Stimulated activated CD4-positive, alpha-beta T cell treated with anti-CD3 and anti-CD28 coated beads, TNF-alpha, amount 100 ng/mL, for 24 hours (primary cell): ENCODE measurements at places on chromosomes 2 and 18.

DNA sequence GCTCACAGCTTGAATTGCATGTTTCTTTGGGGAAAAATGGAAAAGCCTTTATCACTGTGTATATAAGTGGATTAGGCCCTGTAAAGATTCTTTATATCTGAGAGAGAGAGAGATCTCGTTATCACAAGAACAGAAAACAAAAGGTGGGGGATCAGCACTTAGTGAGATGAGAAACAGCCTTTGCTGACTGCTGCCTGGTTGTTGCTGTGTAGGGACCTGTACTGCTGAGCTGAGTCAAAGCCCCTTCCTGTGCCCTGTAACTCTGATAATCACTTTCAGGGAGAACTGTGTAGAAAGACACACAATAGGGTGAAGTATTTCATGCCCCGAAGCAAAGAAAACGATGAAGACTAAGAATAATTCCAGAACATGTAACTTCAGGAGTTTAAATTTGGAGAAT is 30.6 kb upstream of the FAM237A start:
- DNase-seq = no peak

DNA sequence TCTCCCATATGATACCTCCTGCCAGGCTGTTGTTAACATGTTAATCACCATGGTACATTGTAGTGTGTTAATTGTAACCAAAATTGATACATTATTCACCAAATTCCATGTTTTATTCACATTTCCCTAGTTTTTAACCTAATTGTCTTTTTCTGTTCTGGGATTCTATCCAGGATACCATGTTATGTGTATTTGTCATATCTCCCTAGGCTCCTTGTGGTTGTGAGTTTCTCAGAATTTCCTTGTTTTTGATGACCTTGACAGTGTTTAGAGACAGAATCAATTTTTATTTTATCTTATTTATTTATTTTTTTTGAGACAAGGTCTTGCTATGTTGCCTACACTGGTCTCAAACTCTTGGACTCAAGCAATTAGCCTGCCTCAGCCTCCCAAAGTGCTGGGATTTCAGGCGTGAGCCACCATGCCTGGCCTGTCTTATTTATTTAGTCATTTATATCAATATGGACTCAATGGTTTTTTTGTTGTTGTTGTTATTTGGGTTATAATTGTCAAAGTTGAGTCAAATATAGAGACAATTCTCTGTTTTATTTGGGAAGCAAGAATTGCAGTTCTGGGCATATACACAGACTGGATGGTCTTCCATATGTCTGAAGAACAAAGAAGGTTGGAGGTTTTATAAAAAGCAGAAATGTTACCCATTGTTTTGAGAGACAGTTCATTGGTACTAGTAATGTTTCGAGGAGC is 42.6 kb downstream of the INPP4A start:
- no peak for DNase-seq

DNA sequence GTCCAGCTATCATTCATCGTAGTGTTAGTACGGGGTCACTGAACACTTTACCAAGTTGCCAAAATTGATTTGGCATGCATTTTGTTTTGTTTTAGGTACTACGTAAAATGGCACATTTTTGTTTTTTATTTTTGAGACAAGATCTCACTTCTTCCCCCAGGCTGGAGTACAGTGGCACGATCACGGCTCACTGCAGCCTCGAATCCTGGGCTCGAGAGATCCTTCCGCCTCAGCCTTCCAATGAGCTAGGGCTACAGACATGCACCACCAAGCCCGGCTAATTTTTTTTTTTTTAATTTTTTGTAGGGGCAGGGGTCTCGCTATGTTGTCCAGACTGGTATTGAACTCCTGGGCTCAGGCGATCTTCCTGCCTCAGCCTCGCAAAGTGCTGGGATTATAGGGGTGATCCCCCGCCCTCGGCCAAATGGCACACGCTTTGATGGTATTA is 786 bp downstream of the TAF1B start:
- DNase-seq = peak; percentile 9

DNA sequence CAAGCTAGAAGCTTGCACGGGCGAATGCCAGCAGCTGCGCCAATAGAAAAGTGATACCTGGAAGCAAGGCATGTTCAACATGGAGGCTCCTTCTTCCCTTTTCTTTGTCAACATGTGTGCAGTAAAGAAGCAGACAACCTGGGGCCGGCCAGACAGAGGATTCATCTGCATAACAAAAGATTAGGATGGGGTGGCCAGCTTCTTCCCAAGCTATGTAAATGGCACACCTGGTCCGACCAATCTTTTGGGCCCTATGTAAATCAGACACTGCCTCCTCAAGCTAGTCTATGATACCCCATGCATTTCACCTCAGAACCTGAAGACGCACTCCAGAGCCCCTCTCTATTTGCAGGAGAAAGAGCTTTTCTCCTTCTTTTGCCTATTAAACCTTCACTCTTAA is 66.4 kb upstream of the TGFA start:
- no peak for DNase-seq

- DNase-seq = no peak
These were observed 18.3 kb upstream of the SMAD4 start for GRCh38 chr18:51011709-51012108.

GRCh38 chr2:3913166-3913565 is 209.8 kb downstream of the DCDC2C start:
- no peak for DNase-seq

DNA sequence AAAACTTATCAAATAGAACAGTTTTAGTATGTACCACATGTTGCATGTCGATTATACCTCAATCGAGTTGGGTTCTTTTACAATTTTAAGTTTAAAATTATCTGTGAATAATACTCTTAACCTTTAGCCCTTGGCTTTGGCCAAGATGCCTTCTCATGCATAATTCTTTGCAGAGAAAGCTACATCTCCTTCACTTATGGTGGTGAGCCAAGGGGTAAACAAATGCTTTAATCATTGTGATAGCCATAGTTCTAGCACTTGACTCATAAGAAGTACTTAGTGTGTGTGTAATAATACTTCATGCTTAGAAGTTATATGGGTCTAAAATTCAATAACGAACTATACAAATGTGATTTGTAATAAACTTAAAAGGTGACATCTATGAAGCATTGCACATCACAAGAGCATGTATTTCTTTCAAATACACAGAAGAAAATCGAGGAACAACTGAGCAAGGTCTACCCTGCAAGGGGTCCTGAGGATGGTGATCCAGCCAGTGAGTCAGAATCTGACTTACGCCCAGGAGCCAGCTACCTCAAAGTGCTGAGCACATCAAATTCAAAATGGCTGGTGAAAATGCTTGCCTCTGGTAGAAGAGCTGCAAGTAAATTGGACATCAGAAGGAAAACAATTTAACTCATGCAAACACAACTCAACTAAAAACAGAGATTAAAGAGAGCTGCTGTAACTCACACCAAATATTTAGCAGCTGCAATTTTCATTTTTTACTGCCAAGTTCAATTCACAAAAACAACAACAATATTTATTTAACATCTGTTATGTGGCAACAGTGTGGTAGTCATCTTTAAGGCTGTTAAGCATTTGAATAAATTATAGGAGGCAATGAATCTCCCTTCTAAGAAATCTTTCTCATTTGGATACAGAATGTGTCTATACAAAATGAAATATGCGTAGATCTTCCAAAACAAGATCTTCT is 23.8 kb upstream of the TTC39C start:
- DNase-seq = no peak

DNA sequence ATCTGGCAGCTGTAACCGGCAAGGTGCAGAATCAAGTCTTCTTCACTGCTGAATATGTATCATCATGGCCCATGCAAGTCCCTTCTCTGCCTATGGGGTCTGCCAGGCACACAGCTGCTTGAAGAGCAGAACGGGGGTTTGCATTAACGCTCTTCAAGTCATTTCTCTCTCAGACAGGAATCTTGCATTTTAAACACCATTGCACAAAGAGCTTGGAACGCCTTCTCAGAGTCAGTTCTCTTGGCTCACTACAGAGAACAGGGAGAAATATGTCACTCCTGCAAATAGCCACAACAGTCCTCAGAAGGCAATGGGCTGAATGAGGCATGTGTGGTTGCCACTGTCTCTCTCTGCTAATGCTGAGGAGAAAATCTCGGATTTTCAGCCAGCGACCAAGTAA is 2173.5 kb upstream of the PIK3C3 start:
- DNase-seq = no peak

DNA sequence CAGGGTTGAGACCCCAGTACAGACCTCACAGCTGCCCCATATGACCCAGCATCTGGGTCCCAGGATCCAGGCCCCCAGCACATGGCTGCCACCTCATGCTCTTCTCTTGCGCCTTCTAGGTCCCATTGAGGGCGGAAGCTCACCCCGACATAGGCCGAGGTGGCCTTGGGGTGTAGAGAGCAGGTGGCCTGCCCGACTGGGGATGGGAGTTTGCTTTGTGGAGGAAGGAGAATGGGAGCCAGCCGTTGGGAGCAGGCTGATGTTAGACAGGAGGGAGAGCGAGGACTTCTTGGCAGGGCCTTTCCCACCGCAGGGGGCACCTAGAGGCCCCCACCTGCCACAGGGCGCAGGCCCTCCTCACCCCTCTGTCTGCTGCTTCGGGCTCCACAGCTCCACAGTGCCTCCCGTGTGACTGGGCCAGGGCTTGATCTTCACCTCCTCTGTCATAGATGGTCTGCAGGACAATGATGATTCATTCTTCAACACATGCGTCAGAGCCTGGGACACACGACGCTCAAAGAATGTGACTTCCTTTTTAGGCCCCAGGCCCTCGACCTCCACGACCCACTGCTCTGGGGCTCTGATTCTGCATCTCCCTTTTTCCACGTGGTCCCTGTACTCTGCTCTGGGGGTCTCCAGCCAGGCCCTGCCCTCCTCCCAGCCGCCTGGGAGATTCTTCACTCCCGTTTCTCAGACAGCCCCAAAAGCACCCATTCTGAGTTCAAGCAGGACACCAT is 86.6 kb upstream of the ODC1 start:
- DNase-seq = no peak

- DNase-seq = no peak
These were observed 20.5 kb downstream of the AQP12A start for GRCh38 chr2:240712121-240712520.

- no peak for DNase-seq
These were observed 833.1 kb upstream of the NXPH2 start for GRCh38 chr2:139613264-139613663.

GRCh38 chr18:319720-320119 is 51.9 kb upstream of the THOC1 start:
- DNase-seq = no peak

- DNase-seq = no peak
These were observed 36.2 kb downstream of the GLS start for GRCh38 chr2:190916829-190917228.

- no peak for DNase-seq
These were observed 176.6 kb upstream of the CREB1 start for GRCh38 chr2:207352978-207353671.

DNA sequence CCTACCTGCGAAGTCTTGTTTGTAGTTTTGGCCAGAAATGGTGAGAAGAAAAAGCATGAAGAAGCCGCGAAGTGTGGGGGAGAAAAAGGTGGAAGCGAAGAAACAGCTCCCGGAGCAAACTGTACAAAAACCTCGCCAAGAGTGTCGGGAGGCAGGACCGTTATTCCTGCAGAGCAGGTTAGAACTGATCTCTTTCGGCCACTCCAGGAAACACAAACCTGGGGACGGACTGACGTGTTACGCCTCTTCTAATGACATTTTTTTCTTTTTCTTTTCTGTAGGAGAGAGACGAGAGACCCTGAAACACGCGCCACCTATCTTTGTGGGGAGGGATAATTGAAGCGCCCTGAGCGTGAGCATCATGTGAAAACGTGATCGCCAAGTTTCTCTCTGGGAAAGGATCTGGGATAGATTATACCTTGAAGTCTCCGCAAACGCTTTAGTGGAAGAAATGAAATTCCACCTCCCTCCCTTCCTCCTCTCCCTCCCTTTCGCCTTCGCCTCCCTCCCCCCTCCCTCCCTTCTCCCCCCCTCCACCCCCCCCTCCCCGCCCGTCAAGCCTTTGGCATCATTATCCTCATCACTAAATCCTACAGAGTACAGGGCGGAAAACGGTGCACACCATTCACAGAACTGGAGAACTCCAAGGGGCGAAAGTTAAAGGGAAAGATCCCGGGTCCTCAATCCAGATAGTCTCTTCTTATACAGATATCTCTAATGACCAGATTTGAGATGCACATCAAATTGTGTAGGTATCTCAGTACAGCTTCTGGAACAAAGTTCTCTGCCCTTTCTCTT is at the start of gene ZEB2:
TSS of gene ZEB2 (minus strand) at position 186 of the 798 bp plus-strand sequence. CDS start 2,769 bp downstream, outside the sequence.
- DNase-seq = no peak

GRCh38 chr2:213242653-213243052 is 41.6 kb upstream of the SPAG16 start:
- DNase-seq = no peak

DNA sequence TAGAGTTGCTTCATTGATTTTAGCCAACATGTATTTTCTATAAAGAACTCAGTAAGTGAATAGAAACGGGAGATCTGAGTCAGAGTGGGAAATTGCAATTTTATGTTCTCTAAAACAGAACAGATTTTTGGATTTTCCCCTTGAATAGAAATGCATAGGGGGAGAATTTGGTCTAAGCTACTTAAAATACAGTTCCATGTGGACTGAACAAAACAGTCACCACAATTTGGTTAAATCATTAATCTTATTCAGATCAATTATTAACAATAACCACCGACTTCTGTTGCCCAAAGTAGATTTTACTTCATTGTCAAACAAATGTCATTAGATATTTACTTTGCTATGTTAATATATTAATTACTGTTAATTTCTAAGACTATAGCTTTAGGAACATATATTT is 107.7 kb downstream of the SCG2 start:
- DNase-seq = no peak

DNA sequence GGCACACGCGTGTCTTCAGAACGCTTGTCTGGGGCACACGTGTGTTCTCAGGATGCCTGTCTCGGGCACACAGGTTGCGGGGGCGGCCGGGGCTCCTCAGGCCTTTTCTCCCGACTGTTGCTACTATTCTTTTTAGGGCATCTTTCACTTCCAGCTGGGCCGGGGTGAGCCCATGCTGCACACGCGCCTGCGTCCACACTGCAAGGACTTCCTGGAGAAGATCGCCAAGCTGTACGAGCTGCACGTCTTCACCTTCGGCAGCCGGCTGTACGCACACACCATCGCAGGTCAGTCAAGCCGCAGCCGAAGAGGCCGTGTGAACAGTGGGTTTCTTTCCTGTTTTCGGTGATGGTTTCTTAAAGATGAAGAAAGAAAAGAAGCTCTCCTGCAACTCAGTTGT is 25.0 kb downstream of the CTDP1 start:
- DNase-seq = no peak

- DNase-seq = no peak
These were observed 77.4 kb downstream of the SLC39A10 start for GRCh38 chr2:195734395-195734794.
